ENCODE measurements at places on chromosomes 6 and 20.
A peak's percentile ranks its signal among the peaks of the same experiment; 100 is the strongest.

DNA sequence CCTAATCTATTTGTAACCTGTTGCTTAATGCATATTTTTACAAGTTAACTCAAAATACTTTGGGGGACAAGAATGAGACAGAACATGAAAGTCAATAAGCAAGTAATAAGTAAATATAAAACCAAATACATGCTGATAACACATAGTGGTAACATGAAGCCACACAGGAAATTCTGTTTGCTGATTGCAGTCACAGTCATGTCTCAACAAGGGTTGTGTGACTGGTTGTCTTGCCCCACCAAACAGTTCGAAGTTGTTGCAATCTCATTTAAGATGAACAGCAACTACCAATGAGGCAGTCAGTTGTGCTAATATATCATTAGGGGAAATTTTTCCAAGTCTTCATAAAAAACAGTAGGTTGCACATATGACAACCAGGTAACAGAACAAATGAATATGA, 14.5 kb downstream of the CD24 start:
- no peak for DNase-seq

DNA sequence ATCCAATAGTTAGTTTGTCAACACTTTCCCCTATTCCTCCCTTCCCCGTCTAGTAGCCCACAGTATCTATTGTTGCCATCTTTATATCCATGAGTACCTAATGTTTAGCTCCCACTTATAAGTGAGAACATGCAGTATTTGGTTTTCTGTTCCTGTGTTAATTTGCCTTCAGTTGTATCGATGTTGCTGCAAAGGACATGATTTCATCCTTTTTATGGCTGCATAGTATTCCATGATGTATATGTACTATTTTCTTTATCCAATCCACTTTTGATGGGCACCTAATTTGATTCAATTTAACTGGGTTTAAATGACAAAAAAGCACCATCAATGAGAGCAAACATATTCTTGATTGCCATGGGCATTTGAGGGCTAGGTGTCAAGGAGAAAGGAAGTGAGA, 321.5 kb upstream of the TBX18 start:
- DNase-seq = no peak

- DNase-seq = no peak
Measured at GRCh38 chr20:43682446-43682845, 15.5 kb downstream of the MYBL2 start.

- no peak for DNase-seq
Measured at GRCh38 chr6:82057846-82058554, 189.5 kb downstream of the IBTK start.

DNA sequence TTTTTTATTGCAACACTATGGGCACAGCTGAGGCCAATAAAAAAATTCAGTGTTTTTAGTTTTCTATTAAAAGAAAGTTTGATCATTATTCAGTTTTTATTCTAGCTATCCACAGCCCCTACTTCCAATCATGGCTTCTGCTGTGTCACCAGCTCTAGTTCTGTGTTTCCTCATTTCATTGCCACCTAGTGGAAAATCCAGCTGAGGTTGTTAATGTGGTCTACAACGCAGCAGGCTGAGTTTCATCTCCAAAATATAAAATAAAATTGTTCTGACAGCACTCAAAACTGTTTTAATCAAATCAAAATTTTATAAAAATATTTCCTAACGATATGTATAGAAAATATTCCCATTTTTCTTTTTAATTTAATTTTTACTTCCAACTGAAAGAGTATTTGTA, 13.6 kb downstream of the COL9A1 start:
- no peak for DNase-seq

- DNase-seq = no peak
Measured at GRCh38 chr6:71349976-71350615, 61.5 kb downstream of the OGFRL1 start.

DNA sequence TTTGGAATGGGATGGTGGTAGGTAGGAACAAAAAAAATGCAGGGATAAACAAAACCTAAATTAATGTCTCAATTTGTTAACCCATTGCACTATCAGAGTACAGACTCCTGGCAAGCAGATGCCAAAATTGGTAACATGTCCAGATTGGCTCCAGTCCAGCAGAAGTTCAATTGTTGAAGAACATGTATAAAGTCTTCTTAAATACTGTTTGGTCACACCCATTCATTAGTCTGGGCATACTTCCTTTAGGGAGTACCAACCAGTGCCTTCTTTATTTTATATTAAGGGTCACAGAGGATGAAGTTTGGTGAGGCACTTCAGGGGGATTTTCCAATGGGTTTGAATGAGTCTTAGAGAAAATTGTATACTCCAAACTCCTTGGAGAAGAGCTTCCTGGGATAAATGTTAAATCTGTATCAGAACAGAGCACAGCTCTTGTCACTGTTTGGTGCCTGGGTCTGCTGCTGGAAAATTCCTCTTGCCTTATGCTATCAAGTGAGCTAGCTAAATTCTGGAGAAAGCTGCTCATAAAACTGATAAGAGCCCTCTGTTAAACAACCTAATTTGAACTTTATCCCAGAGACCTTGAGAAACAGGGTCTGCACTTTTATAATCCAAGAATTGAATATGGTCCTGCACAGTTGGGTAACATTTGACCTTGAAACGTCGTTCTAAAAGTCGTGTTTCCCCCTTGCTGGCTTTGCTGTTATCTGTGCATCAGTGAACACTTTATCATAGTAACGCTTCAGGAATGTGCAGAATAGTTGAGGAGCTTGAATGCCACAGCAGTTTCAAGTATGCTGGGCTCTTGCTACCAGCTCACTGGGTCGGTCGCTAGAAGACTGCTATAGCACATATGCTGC, 334.1 kb upstream of the CITED2 start:
- no peak for DNase-seq

GRCh38 chr6:17446713-17447112, 53.3 kb downstream of the CAP2 start:
- no peak for DNase-seq

DNA sequence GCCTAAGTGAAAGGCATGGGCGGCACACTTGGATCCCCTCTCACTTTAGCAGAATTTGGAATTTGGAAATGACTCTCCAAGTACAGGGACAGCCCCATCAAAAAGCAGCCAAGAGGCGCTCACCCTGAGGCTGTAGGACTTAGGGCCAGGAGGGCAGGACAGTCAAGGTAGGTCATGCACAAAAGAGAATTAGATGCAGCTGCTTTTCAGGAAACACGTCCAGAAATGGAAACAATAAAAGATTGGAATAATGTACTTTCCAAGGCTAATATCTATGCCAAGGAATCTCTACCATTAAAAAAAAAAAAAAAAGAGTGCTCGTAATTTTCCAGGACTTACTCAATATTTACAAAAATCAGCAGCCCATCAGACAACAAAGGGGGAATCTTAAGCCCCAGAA, 19.9 kb downstream of the PREP start:
- DNase-seq = no peak

GRCh38 chr20:17651129-17651759, 30.8 kb downstream of the RRBP1 start:
- DNase-seq = no peak

DNA sequence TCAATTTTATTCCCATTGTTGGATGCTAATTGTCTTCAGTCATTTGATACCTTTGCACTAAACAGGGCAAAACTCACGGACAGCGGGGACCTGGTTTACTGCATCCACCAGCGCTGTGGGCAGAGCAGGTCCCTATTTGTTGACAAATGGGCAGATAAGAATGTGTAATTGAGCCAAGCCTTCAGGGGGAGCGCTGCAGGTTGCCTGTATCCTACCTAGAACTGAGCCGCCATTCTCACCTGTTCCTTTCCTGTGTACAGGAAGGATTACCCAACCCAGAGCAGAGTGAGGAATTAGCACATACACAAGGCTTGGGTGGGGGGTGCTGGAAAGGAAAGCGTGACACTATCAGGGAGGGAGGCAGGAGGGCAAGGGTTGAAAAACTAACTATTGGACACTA, 89.1 kb upstream of the FOXA2 start:
- DNase-seq = no peak

- no peak for DNase-seq
Measured at GRCh38 chr6:17297271-17298080, 16.3 kb downstream of the RBM24 start.

GRCh38 chr20:47784599-47785310, 526 bp downstream of the SULF2 start:
- DNase-seq = no peak

DNA sequence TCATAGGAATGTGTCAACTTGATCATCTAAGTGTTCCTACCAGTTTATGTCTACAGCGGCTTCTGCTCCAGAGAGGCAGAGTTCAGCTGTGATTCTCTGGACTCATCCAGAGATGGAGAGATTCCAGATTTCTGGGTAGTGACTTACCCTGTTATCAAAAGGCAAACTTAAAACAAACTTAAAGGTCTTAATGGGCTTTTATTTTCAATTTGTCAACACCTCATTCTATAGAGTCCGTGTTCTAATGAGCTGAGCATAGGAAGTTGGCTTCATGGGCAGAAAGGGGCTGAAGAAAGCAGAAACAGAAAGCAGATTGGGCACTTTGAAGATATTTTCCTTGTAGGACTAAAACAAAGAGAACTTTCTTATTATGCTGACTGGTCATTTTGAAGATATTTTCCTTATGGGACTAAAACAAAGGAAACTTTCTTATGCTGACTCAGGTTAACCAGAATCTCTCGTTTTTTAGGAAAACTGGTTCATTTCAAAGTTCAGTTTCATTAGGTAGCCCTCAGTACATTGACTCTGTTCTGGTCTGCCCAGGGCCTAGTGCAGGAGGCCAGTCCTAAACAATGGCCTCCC, 185.1 kb downstream of the CDH26 start:
- no peak for DNase-seq

- DNase-seq = no peak
Measured at GRCh38 chr20:11305406-11305805, 612.3 kb upstream of the BTBD3 start.

GRCh38 chr6:31547727-31548543, 527 bp downstream of the NFKBIL1 start:
- DNase-seq = no peak

DNA sequence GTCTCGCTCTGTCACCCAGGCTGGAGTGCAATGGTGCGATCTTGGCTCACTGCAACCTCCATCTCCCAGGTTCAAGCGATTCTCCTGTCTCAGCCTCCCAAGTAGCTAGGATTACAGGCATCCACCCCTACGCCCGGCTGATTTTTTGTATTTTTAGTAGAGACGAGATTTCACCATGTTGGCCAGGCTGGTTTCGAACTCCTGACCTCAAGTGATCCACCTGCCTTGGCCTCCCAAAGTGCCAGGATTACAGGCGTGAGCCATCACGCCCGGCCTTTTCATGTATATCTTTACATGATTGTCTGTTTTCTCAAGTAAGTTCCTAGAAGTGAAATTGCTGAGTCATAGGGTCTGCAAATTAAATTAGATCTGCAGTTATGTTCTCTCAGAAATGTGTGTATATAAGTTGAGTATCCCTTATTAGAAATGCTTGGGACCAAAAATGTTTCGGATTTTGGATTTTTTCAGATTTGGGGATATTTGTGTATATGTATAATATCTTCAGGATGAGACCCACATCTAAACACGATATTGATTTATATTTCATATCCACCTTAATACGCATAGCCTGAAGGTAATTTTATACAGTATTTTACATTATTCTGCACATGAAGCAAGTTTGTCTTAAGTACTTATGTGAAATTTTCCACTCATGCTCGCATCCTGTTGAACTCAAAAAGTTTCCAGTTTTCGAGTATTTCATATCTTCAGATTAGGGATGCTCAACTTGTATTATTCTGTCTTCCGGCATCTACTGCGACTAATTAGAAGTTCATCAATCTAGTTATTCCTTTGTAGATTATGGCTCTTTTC, 40.4 kb downstream of the TAB2 start:
- no peak for DNase-seq

GRCh38 chr20:1503564-1504227, 12.5 kb upstream of the SIRPB2 start:
- DNase-seq = peak; percentile 29

DNA sequence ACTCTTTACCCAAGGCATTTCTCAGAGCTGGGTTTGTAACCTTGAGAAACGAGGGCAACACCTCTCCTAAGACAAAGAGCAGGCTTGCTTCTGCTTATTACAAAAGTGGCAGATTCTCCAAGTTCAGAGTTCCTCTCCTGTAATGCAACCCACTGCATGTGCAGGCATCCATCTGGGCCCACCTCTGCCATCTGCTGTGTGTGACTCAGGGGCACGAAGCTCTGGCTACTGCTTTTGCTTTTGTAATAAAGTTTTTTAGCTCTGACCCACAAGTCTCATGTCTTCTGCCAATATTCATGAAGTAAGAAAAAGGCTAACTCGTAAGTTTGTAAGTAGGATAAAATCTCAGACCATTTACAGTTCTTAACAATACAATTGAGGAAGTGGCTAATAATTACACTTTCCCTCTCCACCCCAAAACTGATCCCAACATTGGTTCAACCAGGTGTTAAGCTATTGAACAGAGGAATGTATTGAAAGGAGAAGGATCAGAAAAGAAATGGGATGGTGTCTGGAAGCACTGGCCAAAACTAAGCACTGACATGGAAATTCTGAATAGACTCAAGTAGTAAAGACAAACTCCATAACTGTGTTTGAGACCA, 51.7 kb upstream of the SMLR1 start:
- DNase-seq = no peak

GRCh38 chr6:19818805-19819204, 18.4 kb upstream of the ID4 start:
- no peak for DNase-seq

GRCh38 chr6:142947714-142948480, 2.9 kb upstream of the HIVEP2 start:
- DNase-seq = no peak

GRCh38 chr6:141482796-141483597, 649.7 kb upstream of the GJE1 start:
- DNase-seq = no peak

DNA sequence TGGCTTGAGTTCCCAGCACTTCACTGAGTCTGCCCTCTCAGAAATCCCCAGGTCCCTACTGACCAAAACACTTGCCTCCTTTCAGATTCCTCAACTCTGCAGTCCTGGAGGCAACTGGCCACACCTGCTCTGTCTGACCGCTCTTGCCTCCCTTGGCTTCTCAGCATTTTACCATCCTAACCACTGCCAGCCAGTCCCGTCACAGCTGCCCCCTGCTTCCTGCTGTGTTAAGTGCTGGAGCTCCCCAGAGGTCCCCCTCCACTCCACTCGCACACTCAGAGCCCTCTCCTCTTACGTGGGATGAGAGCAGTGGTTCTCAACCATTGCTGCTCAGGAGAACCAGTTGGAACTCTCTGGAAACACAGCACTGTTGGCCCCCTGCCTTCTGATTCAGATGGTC, 20.5 kb downstream of the ADAT2 start:
- no peak for DNase-seq

GRCh38 chr6:87099472-87099871, 4.6 kb upstream of the CGA start:
- DNase-seq = no peak

- DNase-seq = no peak
Measured at GRCh38 chr6:32254761-32255198, 30.9 kb upstream of the NOTCH4 start.

DNA sequence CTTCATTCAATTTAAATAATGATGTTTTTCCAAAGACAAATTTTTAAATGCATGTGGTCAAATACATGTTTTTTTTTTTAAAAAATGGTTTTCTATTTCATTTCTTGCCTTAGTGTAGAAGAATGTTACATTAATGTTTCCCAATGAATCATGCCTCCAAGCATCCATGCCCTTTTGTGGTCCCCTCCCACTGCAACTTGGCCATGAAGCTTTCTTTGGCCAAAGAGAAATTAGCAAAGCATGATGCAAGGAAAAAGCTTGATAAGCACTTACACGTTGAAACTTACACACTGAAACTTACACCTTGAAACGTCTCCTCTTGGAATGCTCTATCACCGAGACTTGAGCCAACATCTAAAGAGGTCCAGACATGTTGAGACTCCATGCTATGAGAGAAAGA, 93.0 kb upstream of the ELOVL5 start:
- DNase-seq = no peak

Measured in stimulated activated CD8-positive, alpha-beta memory T cell treated with anti-CD3 and anti-CD28 coated beads, Interleukin-15, amount 100 ng/mL, for 4 hours (primary cell).